ENCODE measurements at places on chromosomes 11 and 22. TPM values are rescaled to one million over a fixed set of nuclear protein-coding genes. Genes with fewer than 3 reads are reported as not detected.

GPHA2 gene
- total RNA-seq: not detected

STX3 gene
- total RNA-seq: 75.8 TPM

GRCh38 chr11:106624377-106624776 lies 393.9 kb downstream of the GUCY1A2 start:
- no peak for DNase-seq

OR8D4 gene
- not detected for total RNA-seq

- DNase-seq: no peak
Observed at GRCh38 chr11:70871881-70872280, 380.5 kb downstream of the SHANK2 start.

All from type B pancreatic cell (in vitro differentiated cells).